ENCODE measurements at places on chromosomes 12 and 14.

- no peak for DNase-seq
Measured at GRCh38 chr12:46803517-46803916, 22.3 kb downstream of the SLC38A4 start.

DNA sequence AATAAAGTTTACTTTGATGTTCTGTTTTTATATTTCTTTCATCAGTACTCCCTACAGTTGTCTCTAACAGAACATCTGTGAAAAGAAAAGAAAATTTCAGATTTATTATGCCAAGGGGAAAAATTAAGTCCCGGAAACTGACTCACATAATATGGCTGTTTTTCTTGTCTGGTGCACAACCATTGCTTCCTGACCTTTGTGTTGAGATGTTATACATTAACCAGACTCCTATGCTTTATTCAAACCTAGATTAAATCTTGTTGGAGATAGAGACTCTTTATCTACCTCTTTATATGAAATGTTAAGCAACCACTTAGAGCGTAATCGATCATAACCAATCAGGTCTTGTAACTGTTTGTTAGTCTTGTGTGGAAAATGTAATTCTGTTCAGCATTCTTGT lies 37.6 kb upstream of the BICD1 start:
- no peak for DNase-seq

DNA sequence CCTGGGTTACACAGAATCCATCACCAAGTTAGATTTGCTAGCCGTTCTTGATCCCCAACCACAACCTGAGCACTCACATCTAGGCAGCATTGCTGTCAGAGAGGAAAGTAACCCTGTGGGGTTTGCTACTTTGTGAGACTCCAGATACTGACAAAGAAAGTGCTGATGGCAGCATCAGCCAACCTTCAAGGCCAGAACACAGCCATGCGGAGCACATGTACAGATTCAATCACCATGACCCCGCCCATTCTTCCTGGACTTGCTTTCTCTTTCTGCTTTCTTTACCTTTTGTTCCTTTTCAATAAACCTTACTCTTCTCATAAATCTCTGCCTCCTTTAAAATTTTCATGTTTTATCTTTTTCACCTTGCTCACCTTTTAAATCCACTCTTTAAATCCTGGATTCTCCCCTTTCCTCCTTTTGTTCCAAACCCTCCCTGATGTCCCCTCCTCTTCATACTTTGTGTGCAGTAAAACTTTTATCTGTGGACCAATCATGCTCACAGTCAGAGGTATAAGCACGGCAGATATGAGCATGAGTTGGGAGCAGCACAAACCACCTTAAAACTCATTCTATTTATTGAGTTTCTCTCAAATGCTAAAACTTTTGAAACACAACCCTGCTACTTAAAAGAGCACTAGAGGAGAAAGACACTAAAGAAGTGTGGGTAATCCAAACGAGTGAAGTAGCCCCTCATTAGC lies 21.9 kb upstream of the CERS5 start:
- no peak for DNase-seq

DNA sequence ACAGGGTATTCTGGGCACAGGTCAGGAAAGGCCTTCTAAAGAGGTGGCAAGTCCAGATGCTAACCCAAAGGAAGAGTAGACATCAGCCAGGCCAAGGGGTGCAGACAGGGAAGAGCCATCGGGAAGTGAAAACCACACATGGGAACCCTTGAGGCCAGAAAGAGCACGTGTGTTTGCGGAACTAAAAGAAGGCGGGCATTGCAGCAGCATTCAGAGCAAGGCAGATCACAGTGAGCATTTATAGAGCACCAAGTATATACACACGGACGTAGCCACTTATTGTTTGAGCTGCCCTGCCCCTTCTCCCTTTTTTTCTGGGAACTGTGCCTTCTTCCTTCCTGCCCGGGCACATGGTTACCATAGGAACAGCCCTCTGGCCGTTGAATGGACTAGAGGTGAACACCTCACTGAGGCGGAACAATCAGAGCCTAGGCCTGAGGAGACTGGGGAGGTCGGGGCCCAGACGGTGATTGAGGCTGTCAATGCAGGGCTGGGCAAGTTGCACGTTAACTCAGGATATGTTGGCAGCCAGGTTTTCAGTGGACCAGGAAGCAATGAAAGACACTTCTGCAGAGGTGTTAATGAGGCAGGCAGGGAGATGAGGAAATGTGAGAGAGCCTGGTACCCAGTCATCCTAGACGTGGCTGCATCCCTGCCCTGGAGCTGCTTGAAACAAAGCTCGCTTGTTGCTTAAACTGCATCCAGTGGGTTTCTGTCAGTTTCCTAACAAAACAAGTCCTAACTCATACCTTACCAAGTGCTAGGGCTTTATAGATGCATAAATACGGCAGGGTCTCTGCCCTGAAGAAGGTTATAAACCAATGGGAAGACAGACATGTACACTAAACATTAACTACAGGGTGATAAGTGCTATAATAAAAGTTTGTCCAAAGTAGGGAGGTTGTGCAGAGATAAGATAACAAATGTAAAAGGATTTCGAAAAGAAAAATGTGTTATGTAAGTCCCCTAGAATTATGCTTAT lies 34.2 kb downstream of the MOAP1 start:
- no peak for DNase-seq

DNA sequence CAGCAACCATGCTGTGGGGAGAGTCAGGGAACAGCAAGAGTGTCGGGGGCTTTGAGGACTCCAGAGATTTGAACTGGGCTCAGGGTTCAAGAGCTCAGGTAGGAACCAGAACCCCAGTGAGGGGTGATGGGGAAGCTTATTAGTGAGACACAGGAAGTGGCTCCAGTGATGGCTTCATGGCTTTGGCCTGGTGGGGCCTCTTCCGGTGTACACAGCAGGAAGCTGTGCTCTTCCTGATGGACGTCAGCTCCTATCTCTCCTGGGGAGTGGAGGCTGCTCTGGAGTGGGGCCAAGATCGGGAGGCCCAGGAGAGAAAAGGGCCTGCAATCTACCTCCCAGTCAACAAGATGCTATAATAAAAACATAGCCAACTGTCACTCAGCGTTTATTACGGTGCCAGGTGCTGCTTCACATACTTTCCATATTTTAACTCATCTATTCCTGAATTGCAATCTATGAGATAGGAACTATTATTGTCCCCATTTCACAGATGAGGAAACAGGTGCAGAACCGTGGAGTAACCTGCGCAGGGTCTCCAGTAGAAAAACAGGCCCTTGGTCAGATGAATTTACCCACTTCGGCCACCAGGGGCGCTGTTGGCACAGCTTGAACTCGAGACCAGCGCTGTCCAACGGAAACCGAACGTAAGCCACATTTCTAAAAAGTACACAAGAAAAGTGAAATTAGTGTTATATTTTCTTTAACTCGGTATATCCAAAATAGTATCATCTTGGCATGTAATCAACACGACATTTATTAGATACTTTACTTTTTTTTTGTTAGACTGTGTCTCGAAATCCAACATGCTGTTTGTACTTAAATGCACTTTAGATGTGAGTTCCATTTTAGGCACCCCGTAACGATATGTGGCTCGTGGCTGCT lies 63.6 kb upstream of the DLK1 start:
- peak; percentile 27 for DNase-seq

- no peak for DNase-seq
Measured at GRCh38 chr14:69077841-69078240, 75.1 kb downstream of the DCAF5 start.

DNA sequence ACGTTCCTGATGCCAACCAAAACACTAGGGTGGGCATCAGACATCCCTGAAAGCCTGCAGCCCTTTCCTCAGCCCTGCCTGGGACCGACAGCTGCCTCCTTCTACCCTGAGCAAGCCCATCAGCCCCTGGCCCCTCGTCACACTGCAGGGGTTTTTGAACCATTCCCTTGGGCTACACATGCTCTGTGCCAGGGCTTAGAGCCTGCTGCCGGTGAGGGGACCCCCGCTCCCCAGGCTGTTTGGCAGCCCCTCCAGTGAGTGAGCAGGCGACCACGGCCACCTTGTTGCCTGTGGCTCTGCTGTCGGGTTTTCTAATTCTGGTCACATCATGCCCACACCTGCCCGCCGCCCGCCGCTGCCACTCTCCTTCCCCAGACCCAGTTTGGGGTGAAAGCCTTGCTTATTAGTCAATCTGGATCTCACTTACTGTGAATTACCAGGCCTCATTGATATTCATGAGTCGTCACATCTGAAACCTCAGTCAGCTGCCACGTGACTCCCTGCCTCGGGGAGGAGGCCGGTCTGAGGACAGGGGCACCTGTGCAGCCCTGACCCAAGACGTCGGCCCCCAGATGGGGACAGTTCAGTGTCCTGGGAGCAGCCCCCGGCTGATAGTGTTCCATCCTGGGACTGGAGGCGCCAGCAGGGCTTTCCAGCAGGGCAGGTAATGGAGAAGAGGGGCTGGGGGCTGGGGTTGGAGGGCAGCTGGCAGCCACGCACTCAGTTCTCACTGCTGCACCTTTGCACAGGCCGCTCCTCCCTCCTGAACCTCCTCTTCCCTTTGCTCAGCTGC lies 163.0 kb downstream of the RBM19 start:
- no peak for DNase-seq

DNA sequence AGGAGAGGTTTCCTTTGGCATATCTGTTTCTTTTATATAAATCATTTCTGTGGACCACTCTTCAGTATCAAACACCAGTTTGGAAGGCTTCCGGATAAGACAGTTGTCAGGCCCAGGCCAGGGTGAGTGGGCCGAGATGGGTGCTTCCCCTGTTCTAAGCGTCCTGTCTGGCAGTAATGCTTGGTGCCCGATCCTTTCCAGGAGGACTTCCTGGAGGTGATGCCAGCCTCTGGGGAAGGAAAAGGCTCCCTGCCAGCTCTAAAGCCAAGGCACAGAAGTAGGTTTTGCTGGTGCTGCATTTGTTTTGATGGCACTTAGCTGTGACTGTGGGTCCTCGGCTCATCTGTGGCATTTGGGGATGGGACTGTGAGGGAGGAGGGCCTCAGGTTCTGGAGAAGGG lies 124.4 kb upstream of the RTL1 start:
- DNase-seq = no peak

DNA sequence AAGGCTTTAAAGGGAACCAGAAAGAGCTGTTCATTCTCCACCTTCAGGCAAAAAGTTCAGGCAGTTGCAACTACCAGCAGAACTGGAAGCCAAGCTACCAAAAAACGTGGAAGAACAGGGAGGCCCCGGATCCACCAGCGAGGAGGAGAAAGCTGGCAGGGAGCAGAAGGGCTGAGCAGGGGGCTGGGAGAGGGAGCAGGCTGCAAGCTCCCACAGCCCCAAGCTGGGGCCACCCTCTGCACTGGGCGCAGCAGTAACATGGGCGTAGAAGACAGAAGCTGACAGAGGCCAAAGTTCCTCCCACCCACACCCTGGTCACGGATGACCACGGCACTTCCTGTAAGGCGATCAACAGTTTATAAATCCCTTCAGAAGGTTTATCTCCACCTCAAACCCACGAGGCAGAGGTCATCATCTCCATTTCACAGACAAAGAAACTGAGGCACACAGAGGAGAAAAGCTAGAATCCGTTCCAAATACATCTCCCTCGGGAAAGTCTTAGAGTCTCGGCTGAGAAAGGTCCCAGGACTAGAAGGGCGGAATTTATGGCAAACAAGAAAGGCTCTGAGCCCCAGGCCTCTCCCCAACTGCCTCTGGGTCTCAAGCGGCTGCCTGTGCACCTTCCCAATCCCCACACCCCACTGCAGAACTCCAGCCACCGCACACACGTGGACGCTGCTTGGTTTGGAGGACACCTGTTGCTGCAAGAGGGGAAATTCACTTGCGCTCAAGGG lies 1.8 kb downstream of the CCDC85C start:
- DNase-seq = no peak

- no peak for DNase-seq
Measured at GRCh38 chr12:96256672-96257361, 62.6 kb downstream of the ELK3 start.

DNA sequence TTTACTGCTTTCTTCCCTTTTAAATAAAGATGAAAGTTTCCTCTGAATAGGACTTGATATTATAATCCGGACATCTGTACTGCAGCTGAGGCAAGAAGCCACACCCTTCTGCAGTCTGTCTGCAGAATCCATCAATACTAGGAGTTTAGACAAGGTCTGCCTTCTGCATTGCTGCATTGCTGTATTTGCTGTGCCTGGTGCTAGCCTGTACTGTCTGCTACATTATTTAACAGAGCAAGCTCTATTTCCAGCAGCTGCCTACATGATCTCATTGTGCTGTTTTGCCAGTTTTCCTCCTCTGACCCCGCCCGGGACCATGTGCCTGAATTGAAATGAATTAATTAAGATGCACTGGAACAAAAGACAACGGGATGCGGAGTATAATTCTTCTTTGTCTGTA lies 1.7 kb downstream of the TUBA1A start:
- DNase-seq = no peak

- DNase-seq = no peak
Measured at GRCh38 chr12:128830505-128830893, 6.7 kb upstream of the SLC15A4 start.

GRCh38 chr14:98408024-98408555 lies 863.9 kb downstream of the BCL11B start:
- DNase-seq = no peak

- no peak for DNase-seq
Measured at GRCh38 chr14:100082723-100083122, 17.5 kb downstream of the EVL start.

DNA sequence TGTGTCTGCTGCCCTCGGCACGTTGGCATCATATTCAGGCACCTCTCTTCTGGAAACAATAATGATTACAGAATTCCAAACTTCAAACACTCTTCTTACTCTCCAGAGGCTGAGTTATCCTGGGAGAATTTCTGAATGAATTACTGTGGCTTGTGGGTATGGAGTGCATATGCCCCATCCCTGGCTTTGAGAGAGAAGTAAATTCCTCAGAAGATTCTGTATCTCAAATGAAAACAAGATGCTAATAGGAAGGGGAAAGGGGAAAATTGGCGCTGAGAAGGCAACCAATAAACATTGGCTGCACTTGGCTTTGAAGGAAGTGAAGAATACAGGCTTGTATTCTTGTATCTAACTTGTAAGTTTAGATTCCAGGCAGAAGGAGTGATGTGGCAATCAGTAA lies 132.0 kb upstream of the NOVA1 start:
- DNase-seq = no peak

DNA sequence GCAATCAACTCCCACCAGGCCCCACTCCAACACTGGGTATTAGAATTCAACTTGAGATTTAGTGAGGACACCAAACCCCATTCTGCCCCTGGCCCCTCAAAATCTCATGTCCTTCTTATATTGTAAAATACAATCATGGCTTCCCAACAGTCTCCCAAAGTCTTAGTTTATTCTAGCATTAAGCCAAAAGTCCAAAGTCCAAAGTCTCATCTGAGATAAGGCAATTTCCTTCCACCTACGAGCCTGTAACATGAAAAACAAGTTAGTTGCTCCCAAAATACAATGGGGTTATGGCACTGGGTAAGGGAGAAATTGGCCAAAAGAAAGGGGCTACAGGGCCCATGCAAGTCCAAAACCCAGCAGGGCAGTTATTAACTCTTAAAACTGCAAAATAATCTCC lies 46.6 kb upstream of the TMTC1 start:
- DNase-seq = no peak

GRCh38 chr12:43285159-43285598 lies 266.8 kb downstream of the ADAMTS20 start:
- no peak for DNase-seq

GRCh38 chr12:86712425-86712843 lies 456.2 kb upstream of the MGAT4C start:
- no peak for DNase-seq
